ENCODE measurements at places on chromosomes 13 and 19.

GRCh38 chr13:83882606-83882959 is 309 bp upstream of the SLITRK1 start:
- DNase-seq, result no peak

DNA sequence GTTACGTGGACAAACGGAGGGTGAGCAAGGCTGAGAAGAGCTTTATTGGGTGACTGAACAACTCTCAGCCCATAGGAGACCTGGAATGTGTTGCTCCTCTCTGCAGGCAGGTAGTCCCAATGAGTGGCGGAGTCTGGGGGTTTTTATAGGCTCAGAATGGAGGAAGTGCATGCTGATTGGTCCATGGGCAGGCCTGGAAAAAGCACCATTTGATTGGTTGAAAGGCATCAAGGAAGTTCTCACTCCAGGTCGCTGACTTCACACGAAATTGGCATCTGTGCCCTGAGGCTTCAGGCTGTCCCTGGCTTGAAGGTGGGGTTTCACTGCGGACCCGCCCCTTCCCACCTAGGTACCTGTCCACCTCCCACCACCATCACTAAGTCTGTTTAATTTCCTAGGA is 65.4 kb downstream of the SPATA13 start:
- no peak for DNase-seq

DNA sequence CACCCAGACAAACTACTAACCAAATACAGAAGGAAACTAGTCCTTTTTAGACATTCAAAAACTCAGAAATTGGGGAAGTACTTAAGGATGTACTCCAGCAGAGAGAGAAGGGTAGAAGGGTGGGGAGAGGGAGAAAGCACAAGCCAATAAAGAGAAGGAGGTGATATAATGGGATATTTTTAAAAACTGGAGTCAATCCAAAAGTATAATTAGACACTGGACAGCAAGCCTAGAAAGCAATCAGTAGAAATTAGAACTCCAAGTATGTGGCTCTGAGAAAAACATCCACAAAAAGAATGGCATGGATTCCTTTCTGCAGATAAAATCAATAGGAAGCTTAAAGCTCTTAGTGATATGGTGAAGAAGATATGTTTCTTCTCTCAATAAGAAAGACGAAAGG is 55.8 kb downstream of the PEPD start:
- no peak for DNase-seq

DNA sequence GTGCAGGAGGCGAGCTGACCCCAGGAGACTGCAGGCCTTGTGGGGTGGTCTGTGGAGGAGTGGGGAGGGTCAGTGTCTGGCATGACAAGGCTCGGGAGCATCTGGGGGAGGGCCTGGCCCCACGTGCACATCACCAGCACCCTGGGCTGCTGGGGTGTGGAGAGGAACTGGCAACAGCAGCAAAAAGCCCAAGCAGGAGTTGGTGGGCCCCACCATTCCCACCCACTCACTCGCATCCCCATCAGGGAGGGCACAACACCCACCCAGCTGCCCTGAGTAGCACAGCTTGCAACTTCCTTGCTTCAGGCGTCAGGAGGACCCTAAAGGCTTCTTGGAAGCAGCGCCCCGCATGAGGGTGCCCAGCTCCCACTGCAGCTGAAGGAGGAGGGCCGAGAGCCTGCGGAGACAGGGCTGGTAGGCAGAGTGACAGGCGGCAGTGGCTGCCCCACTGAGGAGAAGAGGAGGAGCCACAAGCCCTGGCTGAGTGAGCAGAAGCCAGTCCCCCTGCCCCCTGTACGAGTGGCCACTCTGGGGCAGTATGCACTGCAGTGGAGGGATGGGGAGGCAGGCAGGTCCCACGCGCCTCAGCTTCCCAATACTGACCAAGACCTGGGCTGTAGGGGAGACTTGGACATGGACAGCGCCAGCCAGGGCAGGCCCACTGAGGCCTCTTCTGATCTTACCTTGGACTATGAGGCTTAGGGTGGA is 26.5 kb downstream of the ELL start:
- DNase-seq, result no peak

DNA sequence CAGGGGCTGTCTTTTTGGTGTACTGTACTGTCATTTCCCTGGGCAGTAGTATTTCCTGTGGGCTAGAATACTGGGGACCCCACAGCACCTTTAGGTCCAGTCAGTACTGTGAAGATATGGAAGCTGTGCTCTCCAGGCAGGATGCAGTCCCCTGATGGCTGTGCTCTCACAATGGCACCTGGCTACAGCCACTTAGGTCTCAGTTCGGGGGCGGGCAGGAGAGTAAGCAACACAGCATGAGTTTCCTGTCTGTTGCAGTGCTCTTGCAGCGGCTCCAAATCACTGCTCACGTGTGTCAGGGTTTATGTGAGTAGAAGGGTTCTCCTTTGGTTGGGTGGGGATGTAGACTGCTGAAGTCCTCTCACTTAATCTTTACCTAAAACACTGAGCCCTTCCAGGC is 810.4 kb downstream of the DACH1 start:
- DNase-seq, result no peak

GRCh38 chr19:18483119-18483890 is 38.6 kb downstream of the ELL start:
- no peak for DNase-seq

DNA sequence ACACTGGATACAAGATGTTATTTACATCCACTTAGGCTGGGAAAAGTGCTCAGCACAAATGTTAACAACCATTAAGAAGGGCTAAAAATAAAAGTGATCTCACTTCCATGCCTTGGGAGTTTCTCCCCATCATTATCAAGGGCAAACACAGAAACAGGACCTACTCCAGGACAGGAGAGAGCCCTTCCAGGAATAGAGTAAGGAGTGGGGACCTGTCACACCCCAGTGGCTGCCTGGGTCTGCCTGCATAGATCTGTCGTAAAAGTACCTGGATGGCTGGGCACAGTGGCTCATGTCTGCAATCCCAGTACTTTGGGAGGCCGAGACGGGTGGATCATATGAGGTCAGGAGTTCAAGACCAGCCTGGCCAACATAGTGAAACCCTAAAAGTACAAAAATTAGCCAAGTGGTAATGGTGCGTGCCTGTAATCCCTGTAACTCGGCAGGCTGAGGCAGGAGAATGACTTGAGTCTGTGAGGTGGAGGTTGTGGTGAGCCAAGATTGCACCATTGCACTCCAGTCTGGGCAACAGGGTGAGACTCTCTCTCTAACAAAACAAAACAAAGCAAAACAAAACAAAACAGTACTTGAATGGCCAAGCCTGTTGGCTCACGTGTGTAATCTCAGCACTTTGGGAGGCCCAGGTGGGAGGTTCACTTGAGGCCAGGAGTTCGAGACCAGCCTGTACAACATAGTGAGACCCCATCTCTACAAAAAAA is 5.6 kb downstream of the ATP8A2 start:
- DNase-seq, result no peak

DNA sequence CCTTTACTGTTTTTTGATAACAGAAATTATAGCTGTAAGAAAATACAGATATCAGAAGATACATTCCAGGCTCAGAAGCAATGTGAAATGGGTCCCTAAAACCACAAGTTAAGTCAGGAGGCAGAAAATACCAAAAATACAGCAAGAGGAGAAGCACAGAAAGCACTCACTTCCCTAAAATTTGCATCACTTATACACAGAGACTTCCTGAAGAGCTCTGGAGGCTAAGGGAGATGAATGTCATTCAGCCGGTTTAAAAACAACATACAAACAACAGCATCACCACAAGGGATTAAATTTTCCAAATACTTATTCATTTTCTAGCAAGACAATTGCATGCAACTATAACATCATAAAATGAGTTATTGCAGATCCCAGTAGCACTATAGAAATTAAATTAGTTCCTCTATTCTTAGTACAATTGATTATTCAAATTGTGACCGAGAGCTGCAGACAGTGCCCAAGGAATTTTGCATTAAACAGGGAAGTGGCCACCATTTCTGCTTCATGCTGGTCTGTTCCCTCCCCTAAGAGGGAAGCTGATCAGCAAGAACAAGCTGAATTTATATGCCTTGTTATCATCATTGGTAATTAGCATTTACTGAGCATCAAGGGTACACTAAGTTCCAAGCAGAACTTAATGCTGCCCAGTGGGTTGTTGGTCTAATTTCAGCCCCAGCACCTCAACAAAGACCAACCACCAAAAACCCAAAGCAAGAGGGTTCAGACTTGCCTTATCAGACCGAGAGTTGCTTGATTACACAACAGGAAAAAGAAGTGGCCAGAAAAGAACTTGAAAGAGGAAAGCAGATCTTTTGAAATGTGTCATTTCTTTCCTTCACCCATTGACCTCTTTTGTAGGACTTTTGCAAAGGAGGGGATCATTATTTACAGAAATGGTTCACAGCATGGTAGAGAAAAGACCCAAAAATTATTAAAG is 140.7 kb downstream of the KCTD12 start:
- peak; percentile 64 for DNase-seq

DNA sequence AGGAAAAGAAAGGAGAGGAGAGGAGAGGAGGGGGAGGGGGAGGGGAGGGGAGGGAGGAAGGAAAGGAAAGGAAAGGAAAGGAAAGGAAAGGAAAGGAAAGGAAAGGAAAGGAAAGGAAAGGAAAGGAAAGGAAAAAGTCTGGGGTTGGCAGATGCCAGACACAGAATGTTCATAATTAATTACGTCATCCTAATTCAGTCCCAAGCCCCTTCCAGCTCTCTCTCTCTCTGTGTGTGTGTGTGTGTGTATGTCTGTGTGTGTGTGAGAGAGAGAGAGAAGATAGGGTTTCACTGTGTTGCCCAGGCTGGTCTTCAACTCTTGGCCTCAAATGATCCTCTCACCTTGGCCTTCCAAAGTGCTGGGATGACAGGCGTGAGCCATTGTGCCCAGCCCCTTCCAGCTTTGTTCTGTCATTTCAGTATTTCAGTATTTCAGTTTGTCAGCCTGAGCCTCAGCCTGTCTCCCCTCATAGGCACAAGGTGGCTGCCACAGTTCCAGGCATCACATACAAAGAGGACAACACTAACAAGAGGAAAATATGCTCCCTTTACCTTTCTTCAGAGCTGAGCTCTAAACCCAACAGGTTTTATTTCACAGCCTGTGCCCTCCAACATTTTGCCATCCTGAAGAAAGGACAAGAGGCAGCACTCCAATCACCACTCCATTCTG is 14.6 kb downstream of the IFNL3 start:
- DNase-seq, result no peak

- DNase-seq, result no peak
Measured at GRCh38 chr13:112183532-112184090, 116.7 kb downstream of the SOX1 start.

- no peak for DNase-seq
Measured at GRCh38 chr19:18098891-18099622, 1.5 kb downstream of the MAST3 start.

GRCh38 chr13:66301006-66301405 is 929.1 kb downstream of the PCDH9 start:
- DNase-seq, result peak; percentile 33

DNA sequence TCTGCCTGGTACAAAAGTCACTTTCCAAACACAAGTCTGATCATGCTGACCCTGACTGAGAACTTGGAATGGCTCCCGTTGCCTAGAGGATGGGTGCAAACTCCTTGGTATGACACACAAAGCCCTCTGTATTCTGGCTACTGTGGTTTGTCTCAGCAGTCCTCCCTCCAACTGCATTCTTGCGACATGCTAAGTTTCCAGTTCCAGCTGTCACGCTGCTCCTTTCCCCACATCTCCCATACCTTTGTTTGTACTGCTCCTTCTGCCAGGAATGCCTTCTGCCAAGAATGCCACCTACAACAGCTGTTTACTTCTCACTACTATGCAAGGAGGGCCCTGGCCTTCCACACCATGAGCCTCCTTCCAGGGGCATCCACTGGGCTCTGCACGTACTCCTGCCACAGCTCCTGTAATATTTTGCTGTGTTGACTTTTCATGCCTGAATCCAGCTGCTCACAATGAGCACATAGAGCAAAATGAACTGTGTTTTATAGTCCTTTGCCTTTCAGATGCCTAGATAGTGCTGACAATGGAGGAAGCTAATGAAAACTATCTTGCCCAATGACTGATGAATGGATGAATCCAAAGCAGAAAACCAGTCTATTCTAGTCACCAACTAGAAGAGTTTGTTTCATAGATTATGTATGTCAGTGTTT is 543.7 kb downstream of the EFNB2 start:
- peak; percentile 27 for DNase-seq

DNA sequence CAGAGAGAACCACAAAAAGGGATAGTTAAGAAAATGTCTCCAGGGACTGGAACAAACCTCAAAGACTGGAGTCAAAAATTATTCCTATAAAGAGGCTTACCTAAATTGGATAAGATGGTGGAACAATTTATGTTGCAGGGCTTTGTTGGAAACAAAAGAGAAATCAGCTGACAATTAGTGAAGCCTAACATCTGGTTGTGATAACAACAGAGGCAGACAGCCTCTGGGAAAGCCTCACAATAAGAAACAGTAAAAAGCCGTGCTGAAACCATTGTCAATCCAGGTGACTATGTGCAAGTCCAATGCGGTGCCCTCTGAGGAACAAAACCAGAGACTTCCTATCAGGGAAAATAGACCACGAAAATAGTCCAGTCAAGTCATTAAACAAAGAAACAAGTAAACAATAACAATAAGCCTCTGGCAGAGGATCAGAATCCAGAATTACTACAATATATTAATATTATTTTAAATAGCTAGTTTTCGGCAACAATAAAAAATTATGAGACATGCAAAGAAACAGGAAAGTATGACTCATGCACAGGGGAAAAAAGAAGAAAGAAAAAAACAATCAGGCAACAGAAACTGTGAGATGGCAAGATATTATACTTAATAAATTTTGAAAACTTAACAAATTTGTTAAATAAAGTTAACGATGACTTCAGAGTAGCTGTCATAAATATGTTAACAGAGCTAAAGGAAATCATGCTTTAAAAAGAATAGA is 99.7 kb upstream of the RXFP2 start:
- DNase-seq, result no peak

GRCh38 chr13:105334211-105334610 is 1201.3 kb downstream of the EFNB2 start:
- no peak for DNase-seq

DNA sequence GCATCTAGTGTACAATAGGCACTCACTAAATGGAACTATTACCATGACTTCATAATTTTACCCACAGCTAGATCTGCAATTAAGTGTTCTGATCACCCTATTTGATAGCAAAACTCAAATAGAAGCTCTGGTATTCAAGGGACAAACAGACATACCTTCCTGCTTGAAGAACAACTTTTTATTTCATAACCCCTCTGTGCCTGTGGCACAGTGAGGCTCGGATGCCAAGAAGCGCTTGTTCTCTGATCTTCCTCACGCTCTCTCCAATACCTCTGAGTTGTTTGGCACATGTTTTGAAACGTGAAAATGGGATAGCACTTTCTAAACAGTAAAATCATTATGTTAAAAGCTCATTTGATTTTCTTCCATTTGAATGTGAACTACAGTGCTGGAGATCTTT is 232.0 kb downstream of the KLF5 start:
- DNase-seq, result no peak

- no peak for DNase-seq
Measured at GRCh38 chr13:94228763-94229162, 250.7 kb downstream of the DCT start.

GRCh38 chr19:15038294-15038693 is 11.0 kb upstream of the CASP14 start:
- peak; percentile 0 for DNase-seq

- DNase-seq, result no peak
Measured at GRCh38 chr13:24287748-24288287, 21.6 kb upstream of the C1QTNF9 start.
